ENCODE measurements at places on chromosomes 4 and X. TPM values are rescaled to one million over a fixed set of nuclear protein-coding genes. Genes with fewer than 3 reads are reported as not detected.

IL15 gene
- total RNA-seq, result 0.70 TPM

PHOX2B gene
- total RNA-seq, result not detected

CTBP1 gene
- total RNA-seq, result 149 TPM

PCSK1N gene
- 3.2 TPM for total RNA-seq

SPANXD gene
- total RNA-seq, result not detected

LUZP4 gene
- not detected for total RNA-seq

LNX1 gene
- total RNA-seq, result not detected

DCX gene
- not detected for total RNA-seq

HAND2 gene
- not detected for total RNA-seq

DKK2 gene
- total RNA-seq, result not detected

DAPP1 gene
- total RNA-seq, result 20.9 TPM

RTL3 gene
- total RNA-seq, result not detected

- DNase-seq, result no peak
Measured at GRCh38 chr4:75490155-75490554, 24.0 kb downstream of the RCHY1 start.

DNA sequence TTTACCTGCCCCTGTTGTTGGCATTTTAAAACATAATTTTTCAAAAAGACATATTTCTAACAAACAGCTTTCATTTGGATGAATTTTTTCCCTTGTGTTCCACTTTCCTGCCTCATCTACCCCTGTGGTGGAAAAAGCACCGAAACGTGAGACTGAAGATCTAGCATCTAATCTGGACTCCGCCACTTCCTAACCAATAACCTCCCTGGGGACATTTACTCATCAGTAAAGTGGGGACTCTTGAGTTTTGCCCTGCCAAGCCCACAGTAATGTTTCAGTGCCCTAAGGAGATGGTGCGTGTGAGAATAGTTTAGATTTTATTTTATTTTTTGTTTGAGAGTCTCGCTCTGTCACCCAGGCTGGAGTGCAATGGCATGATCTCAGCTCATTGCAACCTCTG is 56.7 kb downstream of the ADGRG2 start:
- no peak for DNase-seq

GRCh38 chr4:56821381-56822243 is at the start of gene SPINK2:
Gene SPINK2 (minus strand): TSS chr4:56821701. CDS start chr4:56821662, 39 bp downstream.
- peak; percentile 79 for DNase-seq

DNA sequence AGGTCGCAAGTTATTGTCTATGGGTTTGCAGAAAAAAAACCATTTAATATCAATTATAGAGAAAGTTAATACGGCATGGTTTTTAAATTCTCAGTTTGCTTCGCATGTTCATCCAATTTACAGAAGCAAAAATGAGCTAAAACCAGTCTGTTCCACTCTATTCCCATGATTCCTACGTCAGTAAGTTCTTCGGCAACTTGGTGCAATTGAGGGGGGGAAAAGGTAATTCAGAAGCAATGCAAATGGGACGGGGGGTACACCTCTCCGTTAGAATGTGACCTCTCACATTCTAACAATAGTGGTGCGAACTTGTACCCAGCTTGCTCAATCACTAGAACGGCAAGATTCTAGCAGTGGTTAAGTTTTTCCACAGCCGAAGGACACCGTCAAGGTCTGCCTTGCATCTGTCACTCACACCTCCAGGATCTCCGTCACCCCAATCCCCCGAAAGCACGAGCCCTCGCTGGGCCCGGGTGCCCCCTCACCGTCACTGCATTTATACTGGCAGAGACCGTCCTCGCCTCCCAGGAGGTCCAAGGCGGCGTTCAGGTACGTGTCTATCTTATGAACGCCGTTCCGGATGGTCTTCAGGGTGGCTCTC is 653 bp downstream of the PLA2G12A start:
- no peak for DNase-seq

- DNase-seq, result no peak
Measured at GRCh38 chr4:175290401-175290800, 372.2 kb downstream of the ADAM29 start.

DNA sequence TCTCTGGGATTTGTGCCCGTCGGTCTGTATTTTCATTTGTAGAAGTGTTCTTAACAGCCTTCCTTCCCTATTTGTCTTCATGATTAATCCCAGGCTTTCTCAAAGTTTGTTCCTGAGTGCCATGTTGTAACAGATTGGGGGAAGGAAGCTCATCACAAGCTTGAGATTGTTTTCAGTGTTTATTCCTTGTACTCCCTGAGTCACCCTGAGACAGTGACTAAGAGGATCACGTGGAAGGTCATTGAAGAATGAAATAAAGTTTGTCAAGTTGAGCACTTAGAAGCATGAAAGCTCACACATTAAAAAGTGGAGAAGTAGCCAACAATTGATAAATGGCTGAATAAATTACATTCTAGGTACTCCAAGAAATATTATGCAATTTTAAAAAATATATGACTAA is 153.5 kb upstream of the FAM241A start:
- DNase-seq, result no peak

GRCh38 chr4:9870165-9870790 is 88.8 kb downstream of the DRD5 start:
- DNase-seq, result no peak

GRCh38 chr4:147019091-147019490 is 73.4 kb upstream of the TTC29 start:
- peak; percentile 31 for DNase-seq

GRCh38 chr4:125951261-125951887 is 636.6 kb downstream of the FAT4 start:
- no peak for DNase-seq

DNA sequence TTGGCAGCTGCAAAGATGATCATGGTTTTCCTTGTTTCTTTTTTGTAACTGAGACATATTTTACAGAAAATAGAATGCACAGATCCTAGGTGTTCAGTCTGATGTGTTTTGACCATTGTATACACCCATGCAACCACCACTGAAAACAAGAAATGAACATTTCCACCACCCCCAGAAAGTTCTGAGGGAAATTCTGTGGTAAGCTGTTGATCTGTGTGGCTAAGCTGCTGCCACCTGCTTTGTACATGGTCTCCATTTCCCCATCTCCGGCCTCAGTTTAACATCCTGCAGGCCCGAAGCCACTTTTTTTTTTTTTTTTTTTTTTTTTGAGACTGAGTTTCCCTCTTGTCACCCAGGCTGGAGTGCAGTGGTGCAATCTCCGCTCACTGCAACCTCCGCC is 65.3 kb downstream of the NYX start:
- no peak for DNase-seq

DNA sequence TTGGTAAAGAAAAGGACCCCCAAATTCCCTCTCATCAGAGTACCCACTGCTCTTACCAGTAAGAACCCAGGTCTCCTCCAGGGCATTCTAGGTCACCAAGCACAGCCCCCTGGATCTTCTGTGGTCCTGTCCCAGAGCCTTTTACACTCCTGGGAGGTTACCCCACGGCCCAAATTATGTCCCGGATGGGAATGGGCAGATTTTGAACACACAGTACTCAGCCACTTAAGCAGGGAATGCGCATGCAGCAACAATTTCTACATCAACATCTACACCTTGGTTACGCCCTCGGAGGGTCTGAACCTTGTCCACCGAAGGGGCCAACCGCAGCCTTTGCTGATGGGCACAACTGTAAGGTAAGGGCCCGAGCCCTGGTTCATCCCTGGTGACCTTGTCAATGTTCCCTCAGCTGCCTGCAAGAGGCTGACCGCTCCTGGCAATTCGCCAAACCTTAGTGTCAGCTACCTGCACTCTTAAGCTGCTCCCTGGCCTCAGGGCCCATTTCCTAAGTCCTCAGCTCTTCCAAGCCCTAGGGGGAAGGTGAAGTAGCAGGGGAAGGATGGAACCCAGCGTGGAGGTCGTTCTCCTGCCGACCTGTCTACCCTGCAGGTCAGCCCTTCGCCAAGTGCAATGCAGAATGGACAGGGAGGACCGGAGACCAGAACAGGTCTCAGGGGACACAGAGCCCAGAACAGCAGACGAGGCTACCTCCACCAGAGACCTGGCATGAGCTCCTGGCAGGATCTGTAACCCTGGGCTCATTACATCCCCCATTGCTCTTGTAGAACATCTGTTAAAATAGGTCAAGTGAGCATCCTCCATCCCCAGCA is 5.9 kb downstream of the TIMP1 start:
- DNase-seq, result no peak

GRCh38 chrX:151081016-151081415 is 95.4 kb upstream of the GPR50 start:
- DNase-seq, result no peak

- no peak for DNase-seq
Measured at GRCh38 chrX:21943460-21944135, 3.1 kb downstream of the SMS start.

- peak; percentile 17 for DNase-seq
Measured at GRCh38 chrX:20066968-20067708, 49.6 kb downstream of the MAP7D2 start.

- DNase-seq, result no peak
Measured at GRCh38 chr4:123215536-123215935, 181.1 kb upstream of the SPRY1 start.

DNA sequence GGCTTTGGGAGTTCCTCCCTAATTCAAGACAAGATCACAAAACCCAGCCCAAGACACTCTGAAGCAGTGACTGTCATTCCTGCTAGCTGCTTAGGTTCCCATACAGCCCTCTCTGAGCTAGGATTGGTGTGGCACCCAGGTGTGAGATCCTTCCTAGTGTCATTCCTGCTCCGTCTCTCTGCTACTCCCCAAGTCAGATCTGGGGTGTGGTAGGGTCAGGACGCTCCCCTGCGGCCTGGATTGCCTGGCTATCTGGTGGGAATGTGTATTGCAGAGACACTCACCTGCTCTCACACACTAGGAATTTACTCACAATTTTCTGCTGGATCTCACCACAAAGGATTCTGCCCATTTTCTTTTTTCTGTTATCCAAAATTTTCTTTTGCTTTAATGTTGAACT is 560.8 kb upstream of the ATOH1 start:
- DNase-seq, result no peak

DNA sequence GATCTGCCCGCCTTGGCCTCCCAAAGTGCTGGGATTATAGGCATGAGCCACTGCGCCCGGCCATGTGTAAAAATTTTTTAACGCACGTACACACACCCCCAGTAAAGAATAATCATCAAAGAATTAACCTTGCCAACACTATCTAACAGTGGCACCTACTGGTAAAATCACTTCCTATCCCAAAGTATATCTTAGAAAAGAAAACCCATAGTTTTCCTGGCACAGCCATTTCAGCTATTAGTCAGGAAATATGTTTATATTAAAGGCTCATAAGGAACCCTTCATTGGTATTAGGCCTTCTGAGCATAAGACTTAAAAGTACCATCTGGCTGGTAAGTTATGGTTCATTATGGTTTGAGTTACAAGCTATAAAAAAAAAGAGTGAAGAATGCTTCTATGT is 14.1 kb downstream of the S100G start:
- DNase-seq, result no peak

DNA sequence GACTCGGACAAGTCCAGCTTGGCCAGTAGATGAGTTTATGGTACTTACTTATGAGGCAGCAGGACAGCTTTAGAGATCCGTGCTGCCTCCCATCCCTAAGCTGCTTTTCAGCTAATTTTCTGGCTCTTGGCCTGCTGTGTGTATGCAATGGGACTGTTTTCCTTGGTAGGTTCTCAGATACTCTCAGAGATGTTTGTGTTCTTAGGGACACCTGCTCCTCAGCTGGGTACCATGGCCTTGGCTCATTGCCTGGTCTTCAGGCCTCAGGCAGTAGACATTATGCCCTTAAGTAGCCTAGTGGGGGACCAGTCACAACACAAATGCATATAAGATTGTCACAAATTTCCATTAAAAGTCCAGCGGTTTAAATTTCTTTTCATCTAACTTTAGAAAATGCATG is 688.0 kb downstream of the PCDH7 start:
- DNase-seq, result no peak

GRCh38 chr4:151921811-151922210 is 161.0 kb upstream of the GATB start:
- no peak for DNase-seq

- DNase-seq, result no peak
Measured at GRCh38 chr4:188061083-188061482, 48.3 kb downstream of the TRIML2 start.

DNA sequence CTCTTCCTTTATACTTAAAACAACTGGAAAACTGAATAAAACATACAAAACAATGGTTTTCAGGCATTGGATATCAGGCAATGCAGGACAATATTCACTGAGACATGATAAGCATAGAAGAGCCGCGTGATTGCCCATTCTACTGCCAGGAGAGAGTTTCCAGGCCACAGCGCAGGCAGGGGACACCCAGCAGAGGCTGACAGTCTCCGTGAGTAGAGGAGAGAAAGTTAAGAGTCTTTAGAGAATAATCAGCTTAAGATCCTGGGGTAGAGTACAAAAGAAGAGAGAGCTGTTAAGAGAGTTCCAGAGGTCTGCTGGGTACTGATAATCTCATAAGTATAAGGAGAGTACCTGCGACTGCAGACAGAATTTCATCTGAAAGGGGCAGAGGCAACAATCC is 18.4 kb upstream of the FRAS1 start:
- no peak for DNase-seq

GRCh38 chrX:153650959-153651358 is 4.0 kb downstream of the DUSP9 start:
- DNase-seq, result no peak

DNA sequence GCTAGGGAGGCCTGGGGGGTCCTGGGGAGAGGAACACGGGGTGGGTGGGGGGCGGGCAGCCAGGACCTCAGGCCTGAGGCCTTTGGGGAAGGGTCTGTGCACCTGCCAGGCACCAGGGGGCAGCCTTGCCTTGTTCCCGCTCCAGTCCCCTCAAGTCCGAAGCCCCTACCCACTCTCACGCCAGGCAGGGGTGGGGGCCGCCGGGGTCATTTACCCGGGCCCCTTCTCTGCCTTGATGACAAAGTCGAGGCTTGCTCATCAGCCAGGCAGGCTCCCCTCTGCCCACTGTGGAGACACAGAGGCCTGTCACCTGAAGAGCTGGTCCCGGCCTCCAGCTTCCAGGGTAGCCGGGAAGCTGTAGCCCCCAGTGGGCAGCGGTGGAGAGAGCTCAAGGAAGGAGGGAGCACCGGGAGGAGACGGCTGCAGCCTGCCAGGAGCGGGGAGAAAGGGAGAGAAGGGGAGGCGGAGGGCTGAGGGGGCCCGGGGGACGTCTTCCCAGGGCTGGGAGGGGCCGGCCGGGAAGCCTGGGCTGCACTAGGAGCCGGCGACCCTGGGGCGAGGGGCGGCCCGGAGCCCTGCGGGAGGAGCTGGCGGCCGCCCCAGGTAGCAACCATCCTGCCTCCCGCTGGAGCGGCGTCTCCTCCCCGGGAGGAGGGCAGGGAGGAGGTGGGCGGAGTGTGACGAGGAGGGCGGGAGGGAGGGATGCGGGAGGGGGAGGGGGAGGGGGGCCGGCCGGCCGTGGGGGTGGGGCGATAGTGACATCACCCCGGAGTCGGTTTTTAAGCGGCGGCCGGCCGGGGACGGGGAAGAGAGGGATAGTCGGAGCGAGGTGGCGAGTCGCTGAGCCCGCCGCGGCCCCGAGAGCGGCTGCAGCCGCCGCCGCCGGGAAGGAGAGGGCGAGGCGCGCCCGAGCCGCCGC is at the start of gene SLC6A8:
TSS of gene SLC6A8 (plus strand) at position 806 of the 919 bp plus-strand sequence. CDS start 649 bp downstream, outside the sequence.
- DNase-seq, result no peak

DNA sequence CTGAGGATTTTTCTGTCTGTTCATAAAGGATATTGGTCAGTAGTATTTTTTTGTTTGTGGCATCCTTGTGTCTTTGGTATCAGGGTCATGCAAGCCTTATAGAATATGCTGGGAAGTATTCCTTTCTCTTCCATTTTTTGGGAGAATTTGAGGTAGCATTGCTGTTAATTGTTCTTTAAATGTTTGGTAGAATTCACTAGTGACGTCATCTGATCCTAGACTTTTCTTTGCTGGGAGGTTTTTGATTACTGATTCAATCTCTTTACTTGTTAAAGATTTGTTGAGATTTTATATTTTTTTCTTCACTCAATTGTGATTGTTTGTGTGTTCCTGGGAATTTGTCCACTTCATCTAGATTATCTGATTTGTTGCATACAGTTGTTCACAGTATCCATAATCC is 234.4 kb upstream of the ATP6AP2 start:
- no peak for DNase-seq

Measured in CD8-positive, alpha-beta memory T cell (primary cell).